Stimulated activated CD4-positive, alpha-beta T cell treated with anti-CD3 and anti-CD28 coated beads, Interleukin-12 subunit alpha, Interleukin-12 subunit beta, amount 100 ng/mL, for 24 hours (primary cell): ENCODE measurements at places on chromosomes 12 and 14.
A peak's percentile ranks its signal among the peaks of the same experiment; 100 is the strongest.

- no peak for DNase-seq
These were observed 125.3 kb upstream of the HIF1A start for GRCh38 chr14:61569812-61570548.

- no peak for DNase-seq
These were observed 4.2 kb upstream of the AMN1 start for GRCh38 chr12:31732926-31733548.

- peak; percentile 47 for DNase-seq
These were observed 166.1 kb upstream of the CCND2 start for GRCh38 chr12:4107436-4107878.

DNA sequence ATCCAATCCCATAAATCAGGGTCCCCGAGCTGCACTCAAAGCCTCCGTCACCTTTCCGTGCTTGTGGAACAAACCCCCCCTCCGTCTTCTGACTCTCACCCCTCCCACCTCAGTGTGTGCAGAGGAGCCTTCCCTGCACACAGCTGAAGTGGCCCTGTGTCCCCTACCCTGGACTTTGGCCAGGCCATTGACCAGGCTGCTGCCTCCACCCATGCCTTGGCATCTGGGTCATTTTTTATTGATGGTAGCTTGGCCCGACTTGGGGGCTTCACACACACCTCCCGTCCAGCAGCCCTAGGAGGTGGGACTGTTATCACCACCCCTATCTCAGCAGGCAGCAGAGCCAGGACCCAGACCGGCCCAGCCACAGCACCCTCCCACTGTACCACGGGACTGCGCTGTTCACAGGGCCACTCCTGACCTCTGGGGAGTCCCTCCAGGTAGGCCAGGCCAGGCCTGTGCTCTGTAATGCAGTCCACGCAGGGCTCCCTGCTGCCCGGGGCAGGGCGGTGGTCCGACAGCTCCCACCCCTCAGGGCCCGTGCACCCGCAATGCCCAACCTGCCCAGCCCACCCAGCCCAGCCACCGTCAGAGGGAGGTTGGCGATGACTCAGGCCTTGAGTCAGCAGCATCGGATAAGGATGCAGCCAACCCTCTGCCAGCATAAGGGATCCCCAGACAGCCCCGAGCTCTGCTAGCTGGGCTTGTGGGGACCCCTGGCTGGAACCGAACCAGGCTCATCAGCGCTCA, 9.2 kb upstream of the INF2 start:
- DNase-seq, result no peak
